ENCODE measurements at places on chromosomes 3 and 15.
A peak's percentile ranks its signal among the peaks of the same experiment; 100 is the strongest.

- H3K4me3 ChIP-seq, result no peak overlapping the region
- peaks cover 43% of the 10 kb centered on the region for H3K4me1 ChIP-seq
- H3K27ac ChIP-seq, result peak overlapping the region; percentile 67
- no peaks in the 10 kb centered on the region for H3K36me3 ChIP-seq
These were observed 95.0 kb downstream of the ATG7 start for GRCh38 chr3:11367143-11367693.

GRCh38 chr15:70615435-70616310 is 147.7 kb downstream of the UACA start:
- no peak overlapping the region for H3K27ac ChIP-seq
- H3K36me3 ChIP-seq, result no peaks in the 10 kb centered on the region
- no peaks in the 10 kb centered on the region for H3K27me3 ChIP-seq
- H3K4me1 ChIP-seq, result no peaks in the 10 kb centered on the region

GRCh38 chr15:40829115-40829514 is 607 bp upstream of the PPP1R14D start:
- H3K27ac ChIP-seq, result no peak overlapping the region
- no peaks in the 10 kb centered on the region for H3K4me1 ChIP-seq
- DNase-seq, result no peak
- no peaks in the 10 kb centered on the region for H3K36me3 ChIP-seq

GRCh38 chr3:43699864-43700263 is 9.1 kb downstream of the ABHD5 start:
- no peaks in the 10 kb centered on the region for H3K27me3 ChIP-seq
- DNase-seq, result no peak
- H3K4me1 ChIP-seq, result peaks cover 11% of the 10 kb centered on the region
- no peak overlapping the region for H3K4me3 ChIP-seq

GRCh38 chr15:98914626-98915025 is 93.0 kb downstream of the PGPEP1L start:
- no peaks in the 10 kb centered on the region for H3K4me1 ChIP-seq
- DNase-seq, result no peak
- H3K27ac ChIP-seq, result no peak overlapping the region
- H3K4me3 ChIP-seq, result no peak overlapping the region
- peaks cover 59% of the 10 kb centered on the region for H3K36me3 ChIP-seq
- no peaks in the 10 kb centered on the region for H3K27me3 ChIP-seq

GRCh38 chr3:187935623-187936156 is 190.4 kb upstream of the BCL6 start:
- H3K27ac ChIP-seq, result peak overlapping the region; percentile 86
- H3K4me1 ChIP-seq, result peaks cover 11% of the 10 kb centered on the region
- peak; percentile 88 for DNase-seq
- no peaks in the 10 kb centered on the region for H3K36me3 ChIP-seq
- H3K27me3 ChIP-seq, result no peaks in the 10 kb centered on the region

- H3K36me3 ChIP-seq, result no peaks in the 10 kb centered on the region
- H3K27ac ChIP-seq, result peak overlapping the region; percentile 62
- H3K4me1 ChIP-seq, result no peaks in the 10 kb centered on the region
- no peak for DNase-seq
These were observed 755.3 kb downstream of the ROBO1 start for GRCh38 chr3:79012530-79012913.

- H3K27ac ChIP-seq, result peak overlapping the region; percentile 99
- no peaks in the 10 kb centered on the region for H3K27me3 ChIP-seq
- no peaks in the 10 kb centered on the region for H3K36me3 ChIP-seq
These were observed 829 bp upstream of the SKIL start for GRCh38 chr3:170356596-170357175.

DNA sequence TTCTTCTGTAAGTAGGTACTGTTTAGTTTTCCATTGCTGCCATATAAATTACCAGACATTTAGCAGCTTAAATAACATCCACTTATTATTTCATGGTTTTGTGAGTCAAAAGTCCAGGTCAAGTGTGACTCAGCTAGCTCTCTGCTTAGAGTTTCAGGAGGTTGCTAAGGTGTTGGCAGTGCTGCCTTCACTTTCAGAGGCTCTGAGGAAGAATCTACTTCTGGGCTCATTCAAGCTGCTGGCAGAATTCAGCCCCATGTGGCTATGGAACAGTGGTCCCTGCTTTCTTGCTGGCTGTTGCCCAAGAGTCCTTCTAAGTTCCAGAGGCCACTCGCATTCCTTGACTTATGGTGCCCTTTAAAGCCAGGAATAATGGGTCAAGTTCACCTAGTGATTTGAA is 4.5 kb downstream of the CFAP44 start:
- H3K36me3 ChIP-seq, result no peaks in the 10 kb centered on the region
- no peak overlapping the region for H3K4me3 ChIP-seq
- no peak for DNase-seq

DNA sequence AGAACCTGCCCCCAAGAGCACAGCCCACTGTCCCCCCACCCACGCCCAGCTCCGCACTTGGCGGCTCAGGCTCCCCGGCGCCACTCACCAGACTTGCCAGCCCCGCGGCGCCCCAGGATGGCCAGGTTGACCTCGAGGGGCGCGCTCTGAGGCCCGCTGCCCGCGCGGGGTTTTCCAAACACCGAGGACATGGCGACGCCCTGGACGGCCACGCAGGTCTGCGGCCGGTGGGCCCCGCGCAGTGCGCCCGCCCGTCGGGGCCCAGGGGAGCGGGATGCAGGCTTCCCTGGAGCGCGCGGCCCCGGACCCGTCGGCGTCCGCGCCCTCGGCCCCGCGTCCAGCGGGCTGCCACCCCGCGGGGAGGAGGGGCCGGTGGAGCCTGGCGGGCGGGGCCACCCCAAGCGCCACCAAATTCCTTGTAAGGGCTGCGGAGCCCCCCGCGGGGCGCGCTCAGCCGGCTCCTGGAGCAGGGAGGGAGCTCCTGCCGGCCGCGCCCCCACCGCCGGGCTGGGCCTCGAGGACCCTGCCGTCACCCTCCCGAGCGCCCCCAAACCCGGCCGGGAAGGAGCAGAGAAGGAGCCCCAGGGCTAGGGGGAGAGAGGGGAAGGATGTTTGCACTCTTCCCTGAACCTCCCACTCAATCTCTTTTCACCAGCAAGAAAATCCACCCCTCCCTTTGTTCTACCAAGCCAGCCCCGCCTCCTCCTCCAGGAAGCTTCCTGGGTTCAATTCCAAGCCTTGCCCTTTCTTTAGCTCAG is at the start of gene RASL12:
Gene RASL12, minus strand, starts transcription at position 347 of the 758 bp plus-strand sequence. Its CDS starts 156 bp downstream, at position 191.
- peak within 1 kb of the TSS; percentile 46 for H3K4me3 ChIP-seq
- peaks cover 2% of the 10 kb centered on the region for H3K27me3 ChIP-seq
- no peaks in the 10 kb centered on the region for H3K36me3 ChIP-seq
- H3K4me1 ChIP-seq, result peaks cover 38% of the 10 kb centered on the region
- H3K27ac ChIP-seq, result peak within 1 kb of the TSS; percentile 57

DNA sequence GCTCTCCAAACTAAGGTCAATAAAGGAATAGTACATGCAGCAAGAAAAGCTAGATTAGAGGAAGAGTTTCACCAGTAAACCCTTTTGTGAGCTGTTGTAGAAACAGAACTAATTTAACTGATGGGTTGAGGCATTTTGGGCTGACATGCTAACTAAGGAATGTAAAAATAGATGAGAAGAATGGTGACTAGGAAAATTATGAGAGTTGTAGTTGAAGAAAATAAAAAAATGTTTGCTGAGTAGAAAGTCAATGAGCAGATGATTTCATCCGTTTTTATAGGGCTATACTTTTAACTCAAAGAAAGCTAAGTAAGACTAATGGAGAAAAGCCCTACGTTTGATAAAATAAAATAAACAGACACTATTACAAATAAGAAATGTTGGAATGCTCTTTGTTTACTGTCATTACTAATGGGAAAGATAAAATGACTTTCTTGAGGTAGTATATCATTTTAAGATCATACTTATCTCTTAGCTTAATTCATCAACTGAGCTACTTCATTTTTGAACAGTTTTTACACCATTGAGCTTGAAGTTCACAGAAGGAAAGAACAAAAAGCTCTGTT is 209.4 kb upstream of the DPH6 start:
- H3K36me3 ChIP-seq, result no peaks in the 10 kb centered on the region
- no peak overlapping the region for H3K27ac ChIP-seq
- H3K27me3 ChIP-seq, result no peaks in the 10 kb centered on the region
- no peak for DNase-seq

GRCh38 chr3:30475038-30475808 is 131.2 kb upstream of the TGFBR2 start:
- no peaks in the 10 kb centered on the region for H3K36me3 ChIP-seq
- no peak for DNase-seq
- H3K27me3 ChIP-seq, result no peaks in the 10 kb centered on the region
- H3K27ac ChIP-seq, result no peak overlapping the region
- no peaks in the 10 kb centered on the region for H3K4me1 ChIP-seq

GRCh38 chr3:52005571-52005986 is 9.9 kb upstream of the RPL29 start:
- no peaks in the 10 kb centered on the region for H3K36me3 ChIP-seq
- H3K27me3 ChIP-seq, result no peaks in the 10 kb centered on the region
- no peak overlapping the region for H3K4me3 ChIP-seq
- peaks cover 40% of the 10 kb centered on the region for H3K4me1 ChIP-seq
- DNase-seq, result no peak
- peak overlapping the region; percentile 26 for H3K27ac ChIP-seq

DNA sequence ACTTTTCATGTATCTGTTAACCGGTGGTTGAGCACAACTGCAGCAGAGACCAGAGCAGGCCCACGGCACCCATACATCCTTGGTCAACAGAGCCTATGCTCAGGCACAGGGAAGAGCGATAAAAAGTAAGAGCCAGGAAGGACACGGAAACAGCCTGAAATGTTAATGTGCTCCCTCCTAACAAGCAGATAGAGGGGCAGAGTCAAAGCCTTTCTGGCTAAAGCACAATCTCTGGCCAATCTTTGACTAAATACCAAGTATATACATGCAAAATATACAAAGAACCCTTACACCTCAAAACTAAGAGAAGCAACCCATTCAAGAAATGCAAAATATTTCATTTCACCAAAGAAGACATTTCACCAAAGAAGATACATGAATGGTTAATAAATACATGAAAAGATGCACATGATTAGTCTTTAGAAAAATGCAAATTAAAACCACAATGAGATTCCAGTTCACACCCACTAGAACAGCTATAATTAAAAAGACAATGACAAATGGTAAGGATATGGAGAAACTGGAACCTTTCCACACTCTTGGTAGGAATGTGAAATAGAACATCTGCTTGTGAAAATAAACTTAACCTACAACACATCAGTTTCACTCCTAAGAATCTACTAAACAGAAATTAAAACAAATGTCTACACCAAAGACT is 88.0 kb downstream of the OSBPL10 start:
- no peaks in the 10 kb centered on the region for H3K27me3 ChIP-seq
- no peaks in the 10 kb centered on the region for H3K36me3 ChIP-seq
- no peaks in the 10 kb centered on the region for H3K4me1 ChIP-seq
- no peak for DNase-seq
- no peak overlapping the region for H3K27ac ChIP-seq
- no peak overlapping the region for H3K4me3 ChIP-seq

DNA sequence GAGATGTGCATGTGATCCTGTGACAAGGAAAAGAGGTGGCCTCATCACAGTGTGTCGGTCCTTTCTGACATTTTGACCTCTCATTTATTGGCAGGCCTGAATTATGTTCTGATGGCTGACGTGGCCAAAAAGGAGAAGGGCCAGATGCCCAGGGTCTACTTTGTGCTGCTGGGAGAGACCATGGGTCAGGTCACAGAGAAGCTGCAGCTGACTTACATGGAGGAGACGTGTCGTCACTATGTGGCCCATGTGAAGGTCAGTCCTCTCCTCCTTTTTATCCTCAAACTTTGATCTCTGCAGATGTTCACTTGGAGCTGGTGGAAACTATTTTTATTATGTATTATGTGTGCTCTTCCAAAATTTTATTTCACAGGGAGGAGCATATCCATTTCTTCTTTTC is 319.3 kb upstream of the CTDSPL start:
- H3K27me3 ChIP-seq, result no peaks in the 10 kb centered on the region
- H3K4me1 ChIP-seq, result peaks cover 38% of the 10 kb centered on the region
- H3K36me3 ChIP-seq, result no peaks in the 10 kb centered on the region
- no peak overlapping the region for H3K4me3 ChIP-seq

- no peak overlapping the region for H3K4me3 ChIP-seq
- no peak for DNase-seq
- H3K27ac ChIP-seq, result no peak overlapping the region
- H3K36me3 ChIP-seq, result no peaks in the 10 kb centered on the region
These were observed 85.5 kb downstream of the DMXL2 start for GRCh38 chr15:51536965-51537574.

DNA sequence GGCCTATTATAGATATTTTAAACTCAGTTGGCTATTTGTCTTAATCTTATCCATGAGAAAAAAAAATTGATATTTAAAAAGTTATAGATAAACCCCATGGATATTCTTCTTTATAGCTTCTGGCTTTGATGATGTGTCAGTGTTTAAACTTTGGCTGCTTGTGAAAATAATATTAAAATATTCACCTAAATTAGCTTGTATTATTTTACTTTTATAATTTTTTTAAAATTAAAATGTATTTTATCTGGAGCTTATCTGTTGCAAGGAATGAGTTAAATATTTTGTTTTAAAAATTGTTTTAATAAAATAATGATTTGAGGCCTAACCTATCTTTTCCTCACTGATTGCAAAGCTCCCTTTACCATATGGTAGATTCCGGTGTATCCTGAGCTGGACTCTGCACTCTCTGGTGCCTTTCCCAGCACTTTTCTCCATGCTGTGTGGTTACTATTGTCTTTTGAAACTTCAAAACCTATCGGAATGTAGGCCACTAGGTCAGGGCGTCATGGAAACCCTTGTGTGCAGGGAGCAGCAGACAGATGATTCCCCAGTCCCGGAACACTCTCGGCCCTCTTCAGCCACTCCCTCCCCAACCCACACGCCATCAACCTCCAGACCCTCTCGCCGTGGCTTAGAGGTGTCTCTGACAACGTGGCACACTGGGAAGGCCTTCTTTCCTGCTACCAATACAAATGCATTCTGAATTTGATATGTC is 252.3 kb upstream of the ATP10A start:
- H3K4me3 ChIP-seq, result no peak overlapping the region
- no peak for DNase-seq
- H3K27me3 ChIP-seq, result no peaks in the 10 kb centered on the region

DNA sequence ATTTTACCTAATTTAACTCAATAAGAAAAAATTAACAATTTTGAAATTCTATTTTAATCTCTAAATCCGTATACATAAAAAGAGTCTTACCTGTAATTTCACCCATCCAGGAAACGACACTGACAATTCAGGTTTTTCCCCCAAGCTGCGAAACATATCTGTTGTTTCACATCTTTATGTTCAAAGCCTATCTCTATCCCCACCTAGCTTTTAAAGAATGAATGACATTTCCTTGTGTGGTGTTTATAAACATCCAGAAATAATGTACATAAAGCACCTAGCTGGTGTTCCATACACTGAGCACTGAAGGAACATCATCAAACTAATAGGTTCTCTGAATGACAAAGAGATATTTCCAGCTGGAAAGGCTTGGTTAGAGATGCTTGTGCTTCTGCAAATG is 867.8 kb downstream of the SQOR start:
- no peak overlapping the region for H3K27ac ChIP-seq
- no peaks in the 10 kb centered on the region for H3K27me3 ChIP-seq
- no peak for DNase-seq
- no peak overlapping the region for H3K4me3 ChIP-seq

GRCh38 chr3:8773941-8774542 is 4.6 kb upstream of the OXTR start:
- no peak overlapping the region for H3K27ac ChIP-seq
- H3K4me3 ChIP-seq, result no peak overlapping the region
- peaks cover 2% of the 10 kb centered on the region for H3K4me1 ChIP-seq
- DNase-seq, result no peak

Measured in gastrocnemius medialis (tissue), 4 donors.